ENCODE measurements at places on chromosomes 6 and 20.

DNA sequence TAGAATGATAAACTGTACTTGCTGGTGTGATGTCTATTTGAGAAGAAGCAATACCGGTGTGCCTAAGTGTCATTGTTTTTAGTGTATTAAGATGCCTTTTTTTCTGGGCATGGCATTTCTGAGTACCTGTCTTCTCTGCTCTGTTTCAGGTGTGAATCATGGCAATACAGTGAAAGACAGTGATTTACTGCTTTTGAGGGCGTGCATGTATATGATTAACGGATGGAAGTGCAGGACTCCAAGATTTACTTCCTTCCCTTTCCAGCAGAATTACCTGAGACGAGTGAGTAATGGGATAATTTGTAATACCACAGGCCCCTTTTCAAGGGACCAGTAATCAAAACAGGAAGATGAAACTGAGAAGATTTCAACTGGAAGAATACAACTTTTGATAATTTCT lies 315.8 kb downstream of the SOX4 start:
- DNase-seq, result no peak

DNA sequence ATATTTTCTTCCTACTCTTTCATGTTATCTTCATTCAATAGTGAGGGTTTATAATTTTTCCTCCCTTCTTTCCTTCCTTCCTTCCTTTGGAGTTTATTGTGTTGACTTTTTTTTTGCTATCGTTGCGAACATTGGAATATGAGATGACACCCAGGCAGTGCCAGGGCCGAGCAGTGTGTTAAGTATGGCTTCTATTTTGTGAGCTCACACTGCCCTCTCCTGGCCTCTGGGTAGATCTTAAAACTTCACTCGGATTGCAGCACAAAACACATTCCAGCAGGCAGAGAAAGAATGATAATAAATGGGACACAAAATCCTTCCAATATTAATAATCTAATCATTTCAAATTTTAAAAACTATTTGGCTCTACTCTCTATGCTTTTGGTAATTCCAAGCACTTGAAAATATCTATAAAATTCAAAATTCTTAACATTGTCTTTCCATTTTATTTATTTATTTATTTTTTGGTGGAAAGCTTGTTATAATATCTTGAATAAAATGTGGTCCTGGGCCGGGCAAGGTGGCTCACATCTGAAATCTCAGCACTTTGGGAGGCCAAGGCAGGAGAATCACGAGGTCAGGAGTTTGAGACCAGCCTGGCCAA lies 147.4 kb upstream of the OLIG3 start:
- peak; percentile 58 for DNase-seq

GRCh38 chr20:56417911-56418310 lies 5.9 kb downstream of the CASS4 start:
- no peak for DNase-seq

- DNase-seq, result no peak
Observed at GRCh38 chr6:38499529-38500096, 140.1 kb downstream of the BTBD9 start.

GRCh38 chr6:6699741-6700367 lies 111.3 kb downstream of the LY86 start:
- DNase-seq, result no peak

DNA sequence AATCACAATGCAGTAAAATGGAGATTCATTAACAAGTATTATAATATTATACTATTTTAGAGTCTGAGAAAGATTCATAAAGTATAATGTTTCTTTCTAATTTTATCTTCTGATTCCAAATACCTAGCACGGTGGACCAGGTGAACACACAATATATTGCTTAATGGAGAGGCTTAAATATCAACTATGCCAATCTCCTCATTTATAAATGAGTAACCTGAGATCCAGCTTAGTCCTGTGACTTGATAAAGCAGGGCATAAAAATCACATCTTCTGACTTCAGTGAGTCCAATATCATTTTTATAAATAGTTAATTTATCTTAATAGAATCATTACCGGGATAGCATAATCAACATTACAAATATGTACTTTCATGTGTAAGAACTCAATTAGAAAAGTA lies 144.4 kb upstream of the GJE1 start:
- DNase-seq, result no peak

DNA sequence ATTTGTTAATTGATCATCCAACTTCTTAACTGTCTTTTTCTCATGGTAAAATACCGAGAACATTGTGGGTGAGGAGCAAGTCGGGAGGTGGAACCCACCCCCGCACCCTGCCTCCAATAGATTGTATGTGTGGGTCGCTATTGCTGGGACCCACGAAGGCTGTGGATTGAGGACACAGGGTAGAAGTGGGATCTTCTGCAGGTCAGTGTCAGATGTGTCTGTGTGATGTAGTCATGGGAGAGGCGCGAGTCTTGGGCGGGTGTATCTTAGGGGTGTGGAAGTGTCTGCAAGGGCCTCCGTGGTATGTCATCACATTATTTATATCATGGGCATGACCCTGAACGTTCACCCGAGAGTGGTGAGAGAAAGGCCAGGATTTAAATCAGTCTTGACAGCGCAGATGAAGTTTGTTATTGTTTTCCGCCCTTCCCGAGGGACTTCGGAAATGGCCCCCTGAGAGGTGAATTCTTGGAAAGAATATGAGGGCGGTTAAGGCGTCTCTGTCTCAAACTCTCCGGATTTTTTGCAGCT lies 472 bp upstream of the PAQR8 start:
- DNase-seq, result no peak

GRCh38 chr20:23011008-23011721 lies 23.9 kb upstream of the SSTR4 start:
- DNase-seq, result no peak

GRCh38 chr6:38364775-38365174 lies 275.0 kb downstream of the BTBD9 start:
- DNase-seq, result no peak

- DNase-seq, result no peak
Observed at GRCh38 chr6:107670792-107671199, 153.3 kb downstream of the SCML4 start.

GRCh38 chr20:55394592-55394991 lies 610.7 kb downstream of the CBLN4 start:
- DNase-seq, result no peak

DNA sequence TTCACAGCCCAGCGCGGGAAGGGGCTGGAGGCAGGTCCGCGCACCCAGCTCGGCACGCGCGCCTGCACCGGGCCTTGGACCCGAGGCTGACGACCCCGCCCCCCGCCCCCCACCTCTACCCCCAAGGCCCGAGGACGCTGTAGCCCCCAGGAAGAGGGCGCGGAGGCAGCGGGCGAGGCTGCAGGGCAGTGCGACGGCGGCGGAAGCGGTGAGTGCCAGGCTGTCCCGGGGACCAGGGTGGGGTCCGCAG lies 1.2 kb downstream of the LIME1 start:
- no peak for DNase-seq

- no peak for DNase-seq
Observed at GRCh38 chr6:20657274-20657800, 123.1 kb downstream of the CDKAL1 start.

GRCh38 chr6:36933519-36933918 lies 21.0 kb upstream of the PI16 start:
- no peak for DNase-seq

- DNase-seq, result no peak
Observed at GRCh38 chr6:117508450-117508971, 26.0 kb downstream of the DCBLD1 start.

DNA sequence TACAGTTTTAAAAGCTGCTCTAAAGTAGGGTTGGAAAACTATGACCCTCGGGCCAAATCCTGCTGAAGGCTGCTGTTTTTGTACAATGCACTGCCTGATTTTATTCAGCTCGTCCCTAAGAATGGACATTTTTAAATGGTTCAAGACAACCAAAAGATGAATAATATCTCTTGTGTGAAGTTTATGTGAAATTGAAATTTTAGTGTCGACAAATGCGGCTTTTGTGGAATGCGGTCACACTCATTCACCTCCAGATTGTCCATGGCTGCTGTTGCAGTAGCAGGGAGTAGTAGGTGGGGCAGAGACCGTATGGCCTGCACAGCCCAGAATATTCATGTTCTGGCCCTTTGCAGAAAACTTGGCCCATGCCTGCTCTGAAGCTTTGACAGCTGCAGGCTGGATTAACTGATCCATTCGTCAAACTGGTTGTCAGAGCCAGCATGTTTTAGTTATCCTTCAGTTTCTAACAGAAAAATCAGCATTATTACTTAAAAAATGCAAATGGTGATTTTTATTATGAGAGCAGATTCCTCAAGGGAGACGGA lies 91.6 kb downstream of the PSMG4 start:
- no peak for DNase-seq

DNA sequence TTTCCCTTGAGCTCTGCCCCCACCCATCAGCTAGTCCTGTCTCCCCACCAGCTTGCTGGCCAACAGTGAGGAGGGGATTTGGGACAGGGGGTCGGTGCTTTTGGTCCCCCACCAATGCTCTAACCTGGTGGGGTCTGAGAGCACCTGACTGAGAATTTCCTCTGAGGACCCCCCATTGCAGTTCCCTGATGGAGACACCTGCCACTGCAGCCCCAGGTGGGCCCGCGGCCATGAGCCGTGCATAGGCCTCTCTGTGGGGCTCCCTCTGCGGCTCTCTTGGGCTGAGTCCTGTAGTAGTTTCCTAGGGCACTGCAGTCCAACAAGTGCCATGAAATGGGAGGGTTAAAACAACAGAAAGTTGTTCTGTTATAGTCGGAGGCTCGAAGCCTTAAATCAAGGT lies 172.2 kb upstream of the SNX9 start:
- DNase-seq, result no peak

DNA sequence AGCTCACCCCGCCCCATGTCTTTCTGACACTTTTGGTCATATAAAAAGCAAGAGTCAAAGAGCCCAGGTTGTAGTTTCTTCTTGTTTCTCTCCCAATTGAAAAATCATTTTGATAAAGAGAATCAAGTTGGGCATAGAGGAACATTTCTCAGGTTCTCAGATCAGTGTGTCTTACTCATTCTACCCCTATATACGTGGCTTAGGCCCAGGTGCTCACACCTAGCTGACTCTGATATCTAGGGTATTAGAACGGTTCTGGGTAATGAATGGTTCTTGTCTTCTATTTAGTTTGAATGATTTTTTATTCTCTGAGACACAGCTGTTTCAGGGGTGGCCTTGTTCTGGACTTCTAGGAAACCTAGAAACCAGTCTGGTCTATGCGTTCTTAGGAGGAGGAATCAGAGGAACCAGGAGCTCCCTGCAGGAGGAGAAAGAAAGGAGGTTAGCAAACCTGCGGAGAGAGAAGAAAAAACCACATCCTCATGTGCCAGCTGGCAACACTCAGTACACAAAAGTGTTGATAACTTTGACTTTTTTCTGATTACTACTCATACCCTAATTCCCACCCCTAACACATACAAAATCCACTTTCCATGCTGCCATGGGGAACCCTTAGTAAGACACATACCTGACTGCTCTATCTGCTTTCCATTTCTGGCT lies 178.0 kb downstream of the CLIC5 start:
- no peak for DNase-seq

- DNase-seq, result no peak
Observed at GRCh38 chr20:33053291-33054106, at the start of gene BPIFB3. Gene BPIFB3 (plus strand): TSS chr20:33053903. CDS start chr20:33055436, 1,533 bp downstream.

DNA sequence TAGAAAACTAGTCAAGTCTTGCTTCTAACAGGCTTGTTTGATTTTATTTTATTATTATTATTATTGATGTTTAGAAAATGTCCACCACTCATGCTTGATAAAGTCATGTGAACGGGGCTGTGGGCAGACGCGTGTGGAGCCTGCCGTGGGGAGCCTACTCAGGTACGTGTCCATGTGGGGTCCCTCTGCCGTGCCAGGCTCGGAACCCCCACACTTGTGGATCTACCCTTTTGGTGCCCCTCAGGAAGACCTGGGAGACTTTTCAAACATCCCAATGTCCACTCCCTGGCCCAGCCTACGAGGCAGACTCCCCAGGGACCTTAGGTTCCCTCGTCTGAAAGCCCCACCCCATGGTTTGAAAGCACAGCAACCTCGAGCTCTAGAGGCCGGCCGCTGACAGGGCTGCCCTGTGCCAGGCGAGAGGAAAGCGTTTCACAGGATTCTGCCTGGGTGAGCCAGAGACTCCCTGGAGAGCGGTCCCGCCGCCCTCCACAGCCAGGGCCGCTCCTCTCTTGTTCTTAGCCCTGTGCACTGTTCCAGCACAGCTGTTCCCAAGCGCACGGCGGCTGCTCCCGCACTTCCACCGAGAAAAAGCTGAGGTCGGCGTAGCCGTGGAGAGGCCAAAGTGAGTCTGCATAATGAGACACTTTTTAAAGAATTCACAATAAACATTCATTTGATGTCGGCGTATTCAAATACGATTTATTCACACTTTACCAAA lies 249.7 kb downstream of the TTLL2 start:
- DNase-seq, result no peak

- DNase-seq, result no peak
Observed at GRCh38 chr20:38224531-38224930, 36.0 kb downstream of the KIAA1755 start.

GRCh38 chr6:157649311-157650260 lies 173.5 kb upstream of the SNX9 start:
- DNase-seq, result no peak

DNA sequence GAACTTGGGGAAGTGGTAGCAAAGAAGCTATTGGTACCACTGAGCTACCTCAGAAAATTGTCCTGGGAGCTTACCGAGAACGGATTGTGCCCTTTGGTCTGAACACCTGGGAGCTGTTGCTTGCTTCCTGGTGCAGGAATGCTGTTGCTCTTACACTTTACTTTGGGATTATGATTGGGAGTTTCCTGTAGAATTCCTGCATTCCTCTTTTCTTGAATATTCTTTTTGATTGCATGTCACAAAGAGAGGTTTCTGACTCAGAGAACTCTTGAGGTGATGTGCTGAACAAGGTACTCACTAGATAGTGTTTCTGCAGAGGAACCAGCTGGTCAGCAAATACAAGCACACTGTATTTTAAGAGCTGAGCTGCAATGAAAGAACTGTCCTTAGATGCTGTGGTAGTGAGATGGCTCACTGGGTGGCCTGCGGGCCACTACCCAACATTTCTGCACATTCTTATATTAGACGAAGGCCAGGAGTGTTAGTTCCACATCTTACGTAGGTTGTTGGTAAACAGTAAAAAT lies 35.0 kb downstream of the LRRC1 start:
- no peak for DNase-seq

- DNase-seq, result no peak
Observed at GRCh38 chr6:13417431-13417830, 70.0 kb downstream of the GFOD1 start.

GRCh38 chr6:42434237-42434636 lies 17.5 kb downstream of the TRERF1 start:
- DNase-seq, result no peak

DNA sequence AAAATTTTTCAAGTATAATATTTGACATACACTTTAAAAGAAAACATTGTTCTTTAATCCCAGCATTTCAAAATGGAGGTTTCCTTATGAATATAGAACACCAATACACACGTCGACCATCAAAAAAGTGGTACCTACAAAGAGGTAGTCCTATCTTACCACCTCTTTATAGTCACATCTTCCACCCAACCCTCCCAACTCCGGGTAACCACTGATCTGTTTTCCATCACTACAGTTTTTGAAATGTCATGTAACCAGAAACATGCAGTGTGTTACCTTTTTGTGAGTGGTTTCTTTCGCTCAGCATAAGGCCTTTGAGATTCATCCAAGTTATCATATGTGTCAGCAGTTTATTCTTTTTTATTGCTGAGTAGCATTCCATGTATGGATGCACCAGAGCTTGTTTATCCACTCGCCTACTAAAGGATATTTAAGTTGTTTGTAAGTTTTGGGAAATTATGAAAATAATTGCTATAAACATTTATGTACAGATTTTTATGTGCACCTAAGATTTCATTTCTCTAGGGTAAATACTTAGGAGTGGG lies 104.8 kb downstream of the ISM1 start:
- no peak for DNase-seq

- DNase-seq, result no peak
Observed at GRCh38 chr20:41273445-41273844, 44.1 kb downstream of the ZHX3 start.

- DNase-seq, result no peak
Observed at GRCh38 chr6:21438986-21439352, 154.6 kb upstream of the SOX4 start.
